ENCODE measurements at places on chromosomes 5 and 9. TPM values are rescaled to one million over a fixed set of nuclear protein-coding genes. Genes with fewer than 3 reads are reported as not detected.

FAM169A gene
- 0.04 TPM for total RNA-seq

SLC35D2 gene
- total RNA-seq: 10.6 TPM

NMUR2 gene
- not detected for total RNA-seq

ANKRD34B gene
- total RNA-seq: not detected

PTGS1 gene
- 7.2 TPM for total RNA-seq

TMEFF1 gene
- 0.83 TPM for total RNA-seq

GRCh38 chr5:132050136-132050535 lies 10.3 kb upstream of the IL3 start:
- H3K27me3 ChIP-seq: peaks cover 49% of the 10 kb centered on the region
- H3K27ac ChIP-seq: no peak overlapping the region
- DNase-seq: no peak
- no peaks in the 10 kb centered on the region for H3K36me3 ChIP-seq
- H3K4me1 ChIP-seq: no peaks in the 10 kb centered on the region

DNA sequence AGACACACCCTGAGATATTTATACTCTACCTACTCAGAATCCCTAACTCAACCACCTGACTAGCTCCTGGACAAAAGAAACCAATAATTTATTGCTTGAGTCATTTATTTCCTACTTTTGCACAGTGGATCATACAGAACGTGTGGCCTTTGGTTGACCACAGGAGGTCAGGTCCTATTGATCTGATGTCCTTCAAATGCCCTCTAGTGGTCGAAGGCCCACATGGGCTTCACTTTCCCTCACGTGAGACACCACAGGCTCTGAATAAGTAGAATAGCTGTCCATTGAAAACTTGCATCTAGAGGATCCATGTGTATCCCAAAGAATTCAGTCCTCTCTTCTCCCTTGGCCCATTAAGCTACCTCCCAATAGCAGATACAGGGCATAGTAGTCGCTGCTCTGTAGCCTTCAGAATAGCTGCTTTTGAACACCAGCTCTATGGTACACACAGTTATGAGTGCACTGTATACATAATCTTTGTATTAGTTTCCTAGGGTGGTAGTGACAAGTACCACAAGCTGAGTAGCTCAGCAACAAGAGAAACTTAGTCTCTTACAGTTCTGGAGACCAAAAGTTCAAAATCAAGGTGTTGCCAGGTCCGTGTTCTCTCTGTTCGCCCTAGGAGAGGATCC lies 177.6 kb upstream of the SMARCA2 start:
- no peak overlapping the region for H3K4me3 ChIP-seq
- DNase-seq: peak; percentile 34
- no peaks in the 10 kb centered on the region for H3K4me1 ChIP-seq

AK8 gene
- not detected for total RNA-seq

PCDHB3 gene
- not detected for total RNA-seq

GRCh38 chr9:83219154-83219923 lies 156.4 kb upstream of the RASEF start:
- H3K4me1 ChIP-seq: no peaks in the 10 kb centered on the region
- H3K36me3 ChIP-seq: no peaks in the 10 kb centered on the region
- H3K27ac ChIP-seq: no peak overlapping the region

GRCh38 chr5:20572614-20573013 lies 584.6 kb upstream of the CDH18 start:
- H3K4me1 ChIP-seq: no peaks in the 10 kb centered on the region
- no peak for DNase-seq
- H3K27me3 ChIP-seq: no peaks in the 10 kb centered on the region
- H3K27ac ChIP-seq: no peak overlapping the region

CDH9 gene
- not detected for total RNA-seq

DNA sequence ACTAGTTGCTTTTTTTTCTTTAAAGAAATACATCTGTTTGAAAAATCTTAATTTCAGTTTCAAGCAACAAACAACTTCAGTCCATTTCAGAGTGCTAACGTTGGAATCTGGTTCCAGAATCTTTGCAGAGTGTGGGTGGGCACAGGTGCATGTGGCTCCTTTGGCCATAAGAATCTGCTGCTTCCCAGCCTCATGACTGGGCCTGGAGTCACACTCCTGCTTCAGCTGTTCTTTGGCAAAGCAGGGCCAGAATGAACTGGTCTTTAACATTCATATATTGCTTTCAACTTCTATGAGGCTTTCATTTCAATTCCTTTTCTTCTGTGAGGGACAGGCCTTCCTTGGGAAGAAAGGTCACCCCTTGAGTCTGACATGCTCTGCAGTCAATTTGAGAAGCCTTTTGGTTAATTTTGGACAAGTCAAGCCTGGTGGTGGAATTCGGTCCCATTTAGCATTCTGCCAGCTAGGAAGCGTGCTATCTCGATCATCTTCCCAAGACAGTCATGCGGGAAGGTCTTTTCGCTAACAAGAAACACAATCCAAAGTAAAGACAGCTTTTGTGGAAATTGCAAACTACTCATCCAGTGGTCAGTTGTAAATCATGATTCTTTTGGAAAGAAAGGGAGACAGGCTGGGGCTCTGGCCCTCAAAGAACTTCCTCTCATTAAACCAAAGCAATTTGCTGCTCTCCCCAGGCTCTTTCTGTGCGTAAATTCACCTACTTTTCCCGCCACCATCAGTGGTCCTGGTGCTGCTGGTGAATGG lies 55.2 kb downstream of the SLC1A3 start:
- H3K27me3 ChIP-seq: peaks cover 20% of the 10 kb centered on the region
- no peak overlapping the region for H3K4me3 ChIP-seq
- no peak for DNase-seq
- H3K4me1 ChIP-seq: no peaks in the 10 kb centered on the region

IFNK gene
- not detected for total RNA-seq

- H3K27me3 ChIP-seq: no peaks in the 10 kb centered on the region
- no peak overlapping the region for H3K4me3 ChIP-seq
- DNase-seq: no peak
- peaks cover 4% of the 10 kb centered on the region for H3K4me1 ChIP-seq
- H3K27ac ChIP-seq: no peak overlapping the region
Measured at GRCh38 chr5:56152437-56152836, 80.7 kb downstream of the ANKRD55 start.

MEGF10 gene
- total RNA-seq: not detected

RGS3 gene
- total RNA-seq: 3.0 TPM

DNA sequence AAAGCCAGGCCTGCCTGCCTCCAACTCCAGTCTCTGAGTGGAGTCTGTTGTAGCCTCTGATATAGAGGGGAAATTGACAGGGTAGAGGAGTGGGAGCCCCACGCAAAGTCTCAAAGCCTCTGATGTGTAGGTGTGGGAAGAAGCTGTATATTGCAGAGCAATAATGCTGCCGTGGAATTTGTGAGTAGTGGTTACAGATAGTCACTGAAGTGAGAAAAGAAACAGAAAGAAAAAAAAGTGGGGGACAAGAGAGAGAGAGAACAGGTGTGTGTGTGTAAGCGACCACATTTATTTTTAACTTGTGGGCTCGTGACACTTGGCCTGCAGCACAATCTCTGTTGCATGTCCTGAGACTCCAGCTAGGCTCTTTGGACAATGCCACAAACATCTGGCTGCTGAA lies 227.8 kb downstream of the NSG2 start:
- H3K27ac ChIP-seq: no peak overlapping the region
- no peak for DNase-seq
- no peak overlapping the region for H3K4me3 ChIP-seq
- H3K36me3 ChIP-seq: no peaks in the 10 kb centered on the region
- no peaks in the 10 kb centered on the region for H3K4me1 ChIP-seq

DNA sequence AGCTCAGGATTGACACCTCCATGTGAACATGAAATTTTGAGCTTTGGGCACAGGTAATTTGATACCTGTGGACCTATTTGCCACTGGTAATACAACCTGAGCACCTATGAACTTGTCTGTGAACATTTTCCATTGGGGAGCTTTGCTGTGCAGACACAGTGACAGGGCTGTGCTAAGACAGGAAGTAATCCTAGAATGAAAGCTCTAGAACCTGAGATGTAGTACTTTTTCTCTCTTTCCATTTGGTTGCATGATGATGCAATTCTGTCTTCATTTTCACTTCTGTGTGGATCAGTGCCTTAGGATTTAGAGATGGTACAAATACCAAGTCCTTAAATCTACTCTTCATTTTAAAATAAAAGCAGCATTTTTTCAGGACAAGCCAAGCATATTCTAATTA lies 216.9 kb downstream of the NR3C1 start:
- no peak for DNase-seq
- H3K27ac ChIP-seq: no peak overlapping the region
- no peaks in the 10 kb centered on the region for H3K27me3 ChIP-seq
- no peaks in the 10 kb centered on the region for H3K36me3 ChIP-seq

BSPRY gene
- total RNA-seq: 0.16 TPM

TAF1L gene
- 0.02 TPM for total RNA-seq

GRCh38 chr9:14888272-14888671 lies 22.0 kb downstream of the FREM1 start:
- no peaks in the 10 kb centered on the region for H3K36me3 ChIP-seq
- H3K4me1 ChIP-seq: no peaks in the 10 kb centered on the region
- H3K27ac ChIP-seq: no peak overlapping the region
- H3K27me3 ChIP-seq: no peaks in the 10 kb centered on the region

DNA sequence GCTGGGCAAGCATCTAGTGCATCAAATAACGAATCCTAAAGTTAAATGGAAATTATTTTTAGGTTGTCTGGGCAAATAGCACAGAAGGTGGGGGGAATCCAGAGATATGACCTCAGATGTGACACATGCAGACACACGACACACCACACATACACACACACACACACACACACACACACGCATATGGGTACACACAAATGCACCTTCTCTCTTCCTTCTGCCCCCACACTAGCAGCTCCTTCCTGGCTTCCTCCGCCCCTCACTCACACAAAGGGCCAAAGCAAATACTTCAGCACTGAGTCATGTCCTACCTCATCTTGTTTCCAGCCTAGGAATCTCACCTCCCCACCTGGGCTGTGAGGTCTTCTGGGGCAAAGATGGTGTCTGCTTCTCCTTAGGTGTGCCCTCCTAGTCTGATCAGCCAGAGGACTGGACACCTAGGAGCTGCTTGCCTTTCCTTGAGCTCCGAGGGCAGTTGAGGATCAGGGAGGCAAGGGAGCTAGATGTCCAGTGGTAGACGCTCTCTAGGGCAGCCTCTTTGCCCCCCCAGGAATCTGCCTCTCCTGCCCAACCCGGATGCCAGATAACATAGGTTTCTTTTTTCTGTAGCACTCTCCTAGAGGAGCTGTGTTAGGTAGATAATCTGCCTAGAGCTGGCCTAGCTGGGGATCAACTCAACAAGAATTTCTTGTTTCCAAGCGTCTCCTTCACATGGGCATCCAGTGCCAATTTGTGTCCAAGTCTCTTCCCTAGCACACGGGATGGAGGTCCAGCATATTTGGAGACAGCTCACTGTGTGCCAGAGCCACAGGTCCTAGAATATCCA lies 14.3 kb upstream of the JADE2 start:
- peaks cover 35% of the 10 kb centered on the region for H3K4me1 ChIP-seq
- no peak overlapping the region for H3K4me3 ChIP-seq
- no peaks in the 10 kb centered on the region for H3K27me3 ChIP-seq
- H3K36me3 ChIP-seq: no peaks in the 10 kb centered on the region
- peak; percentile 46 for DNase-seq
